ENCODE measurements at places on chromosomes 1 and 21.

DNA sequence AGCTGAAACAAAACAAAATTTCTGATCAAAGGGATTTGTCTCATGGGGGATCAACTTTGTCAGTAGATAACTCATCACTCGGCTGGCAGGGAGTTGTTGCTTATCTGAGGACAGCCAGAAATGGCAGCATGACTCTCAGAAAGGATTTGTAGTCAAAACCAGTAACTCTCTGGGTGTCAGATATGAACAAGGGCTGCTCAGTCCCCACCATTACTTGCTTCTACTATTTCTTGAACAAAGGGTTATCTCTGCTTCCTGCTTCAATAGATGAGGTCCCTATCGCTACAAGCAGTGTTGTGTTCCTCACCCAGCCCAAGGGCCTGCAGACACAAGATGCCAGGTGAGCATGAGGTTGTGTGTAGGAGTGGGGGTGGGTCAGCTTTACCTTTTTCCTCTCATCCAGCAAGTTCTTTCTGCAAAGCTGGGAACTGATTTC, 116.2 kb downstream of the PTBP2 start:
- DNase-seq: no peak

DNA sequence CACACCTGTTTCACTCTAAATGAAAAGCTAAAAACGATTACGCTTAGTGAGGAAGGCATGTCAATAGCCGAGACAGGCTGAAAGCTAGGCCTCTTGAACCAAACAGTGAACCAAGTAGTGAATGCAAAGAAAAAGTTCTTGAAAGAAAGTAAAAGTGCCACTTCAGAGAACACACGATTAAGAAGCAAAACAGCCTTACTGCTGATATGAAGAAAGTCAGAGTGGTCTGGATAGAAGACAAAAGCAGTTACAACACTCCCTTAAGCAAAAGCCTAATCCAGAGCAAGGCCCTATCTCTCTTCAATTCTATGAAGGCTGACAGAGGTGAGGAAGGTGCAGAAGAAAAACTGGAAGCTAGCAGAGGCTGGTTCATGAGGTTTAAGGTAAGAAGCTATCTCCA, 130.7 kb downstream of the SIPA1L2 start:
- no peak for DNase-seq

DNA sequence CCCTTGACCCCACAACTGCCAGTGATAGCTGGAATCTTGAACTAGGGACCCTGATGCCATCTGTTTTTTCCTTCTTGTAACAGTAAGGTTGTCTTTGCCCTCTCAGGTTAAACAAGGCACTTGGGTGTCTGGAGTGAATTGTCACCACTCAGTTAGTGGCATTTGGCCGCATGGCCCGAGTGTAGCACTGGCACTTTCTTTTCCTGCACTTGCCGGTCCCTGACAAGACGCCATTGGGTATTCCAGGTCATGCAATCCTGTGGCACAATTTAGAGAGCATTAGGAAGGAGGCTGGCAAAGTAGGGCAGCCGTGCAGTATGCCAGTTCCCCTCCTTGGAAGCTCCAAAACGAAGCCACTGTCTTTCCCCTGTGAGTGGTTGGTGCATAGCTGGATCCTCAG, 70.8 kb downstream of the MRPS6 start:
- no peak for DNase-seq

DNA sequence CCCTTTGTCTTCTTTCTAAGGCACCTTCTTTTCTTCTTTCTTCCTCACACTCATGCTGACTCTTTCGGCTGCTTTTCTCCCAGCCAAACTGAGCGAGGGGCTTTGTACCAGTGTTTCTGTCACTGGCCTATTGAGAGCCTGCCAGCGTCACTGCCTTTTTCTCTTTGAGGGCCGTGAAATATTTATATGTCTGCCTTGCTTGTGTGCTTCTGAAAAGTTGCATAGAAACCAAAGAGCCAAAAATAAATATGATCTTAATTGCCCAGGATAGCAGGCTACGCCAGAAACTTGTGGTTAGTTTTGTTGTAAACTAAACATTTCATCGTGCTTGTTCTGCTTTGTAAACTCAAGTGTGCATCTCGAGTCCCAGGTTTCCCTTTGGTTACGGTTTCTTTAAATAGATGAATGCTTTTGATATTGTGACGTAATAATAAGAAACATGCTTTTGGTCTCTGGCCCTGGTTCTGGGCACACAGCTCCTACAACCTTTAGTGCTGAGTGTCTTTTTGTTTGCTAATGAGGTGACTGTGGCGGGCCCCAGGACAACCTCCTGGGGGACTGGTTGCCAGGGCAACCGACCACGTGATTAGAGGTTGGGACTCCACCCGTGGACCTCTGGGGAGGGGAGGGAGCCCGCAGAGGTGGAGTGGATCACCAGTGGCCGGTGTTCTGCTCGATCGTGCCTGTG, 10.8 kb downstream of the SLC37A1 start:
- DNase-seq: no peak

GRCh38 chr1:17286646-17287045, 21.4 kb upstream of the PADI4 start:
- DNase-seq: no peak

DNA sequence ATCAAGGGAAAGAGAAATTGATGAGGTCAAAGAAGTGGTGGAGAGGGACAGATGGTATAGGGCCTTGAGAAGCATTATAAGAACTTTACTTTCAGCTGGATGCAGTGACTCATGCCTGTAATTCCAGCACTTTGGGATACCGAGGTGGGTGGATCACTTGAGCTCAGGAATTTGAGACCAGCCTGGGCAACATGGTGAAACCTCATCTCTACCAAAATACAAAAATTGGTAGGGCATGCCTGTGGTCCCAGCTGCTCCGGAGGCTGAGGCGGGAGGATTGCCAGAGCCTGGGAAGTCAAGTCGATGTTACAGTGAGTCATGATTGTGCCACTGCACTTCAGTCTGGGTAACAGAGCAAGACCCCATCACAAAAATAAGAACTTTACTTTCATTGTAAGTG, 5.7 kb downstream of the TMEM50A start:
- peak; percentile 20 for DNase-seq

DNA sequence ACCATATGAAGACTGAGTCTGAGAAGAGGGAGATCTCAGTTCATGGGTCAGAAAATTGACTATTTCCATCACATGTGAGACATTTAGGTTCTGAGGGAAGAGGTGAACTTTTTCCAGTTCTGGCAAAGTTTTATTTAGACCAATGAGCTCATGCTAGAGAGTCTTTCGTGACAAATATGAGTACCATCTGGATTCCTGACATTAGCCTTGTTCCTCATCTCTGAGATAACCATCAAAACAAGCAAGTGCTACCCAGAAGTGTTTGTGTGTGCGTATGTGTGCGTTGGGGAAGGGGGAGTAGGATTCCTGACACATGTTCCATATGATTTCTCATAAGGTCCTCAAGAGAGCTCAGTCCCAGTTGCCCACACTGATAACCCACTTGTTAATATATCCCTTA, 120.6 kb downstream of the FASLG start:
- DNase-seq: no peak

DNA sequence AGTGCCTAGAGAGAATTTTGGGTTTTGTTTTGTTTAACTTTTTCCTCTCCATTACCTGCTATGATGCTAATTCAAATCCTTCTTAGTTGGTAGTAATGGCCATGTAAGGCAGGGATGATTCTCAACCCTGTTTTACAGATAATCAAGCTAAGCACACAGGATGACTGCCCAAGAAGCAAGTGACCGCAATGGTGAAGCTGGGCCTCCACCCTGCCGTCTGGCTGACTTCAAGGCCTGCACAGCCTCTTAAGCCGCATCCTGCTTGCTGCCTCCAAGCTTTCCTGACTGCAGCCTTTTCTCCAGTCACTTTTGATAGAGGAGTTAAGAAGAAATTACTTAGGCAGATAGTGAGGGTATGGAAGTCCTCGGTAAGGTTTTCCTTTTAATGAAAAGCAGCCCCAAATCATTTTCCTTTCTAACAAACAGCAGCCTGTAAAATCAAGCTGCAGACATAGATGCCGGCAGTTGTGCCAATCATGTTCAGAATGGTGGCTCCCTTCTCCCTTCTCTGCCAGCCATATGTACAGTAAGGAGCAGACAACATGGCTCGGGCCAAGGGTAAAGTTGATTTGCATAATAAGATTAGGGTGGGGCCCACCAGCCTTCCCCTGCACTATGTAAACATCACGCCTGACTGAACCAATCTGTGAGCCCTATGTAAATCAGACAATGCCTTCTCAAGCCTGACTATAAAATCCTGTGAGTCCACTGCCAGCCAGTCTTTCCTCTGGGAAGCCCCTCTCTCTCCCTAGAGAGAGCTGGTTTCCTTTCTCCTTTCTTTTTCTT, 8.8 kb upstream of the CTBS start:
- DNase-seq: no peak

DNA sequence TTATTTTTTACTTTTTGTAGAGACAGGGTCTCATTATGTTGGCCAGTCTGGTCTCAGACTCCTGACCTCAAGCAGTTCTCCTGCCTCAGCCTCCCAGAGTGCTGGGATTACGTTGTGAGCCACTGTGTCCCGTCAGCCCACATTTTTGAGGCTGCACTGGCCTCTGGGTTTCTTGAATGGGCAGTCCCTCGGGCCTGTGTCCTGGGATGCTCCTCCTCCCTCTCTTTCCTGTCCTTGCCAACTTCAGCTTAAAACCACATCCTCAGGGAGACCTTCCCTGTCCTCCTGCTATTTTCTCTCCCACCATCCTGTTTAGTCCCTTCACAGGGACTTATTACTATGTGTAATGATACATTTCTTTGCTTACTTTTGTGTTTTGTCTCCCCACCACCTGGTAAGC, 31.4 kb upstream of the LYST start:
- DNase-seq: no peak

DNA sequence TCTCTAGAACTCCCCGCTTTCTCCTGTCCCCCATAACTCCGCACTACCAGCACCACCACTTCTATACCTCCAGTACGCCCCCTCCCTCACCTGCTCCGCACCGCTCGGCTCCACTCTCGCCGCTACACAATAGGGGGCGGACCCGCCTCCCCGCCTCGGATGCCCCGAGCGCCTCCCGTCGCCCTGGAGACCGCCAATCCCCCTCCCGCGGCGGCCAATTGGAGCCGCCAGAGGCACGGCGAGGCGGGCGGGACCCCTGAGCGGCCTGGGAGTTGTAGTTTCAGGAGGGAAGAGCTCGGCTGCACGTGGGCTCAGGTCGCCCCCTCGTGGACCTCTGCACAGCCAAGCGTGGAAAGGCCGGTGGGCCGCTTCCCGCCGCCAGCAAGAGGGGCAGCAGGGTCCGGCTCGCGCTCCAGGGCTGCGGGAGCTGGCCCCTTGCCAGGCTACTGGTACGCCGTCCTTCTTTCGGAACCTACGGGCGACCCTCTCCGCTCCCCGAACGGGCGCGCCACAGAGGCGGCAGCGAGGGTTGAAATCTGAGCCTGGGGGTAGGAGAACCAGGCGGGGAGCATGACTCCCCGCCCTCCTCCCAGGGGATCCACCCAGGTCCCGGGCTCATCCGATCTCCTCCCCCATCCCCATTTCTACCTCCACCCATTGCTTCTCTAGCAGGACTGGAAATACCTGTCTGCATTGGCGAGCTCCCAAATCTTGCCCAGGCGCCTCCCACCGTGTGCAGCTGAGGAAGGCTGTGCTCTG, at the start of gene IGSF9:
Gene IGSF9 (minus strand): TSS at position 131 of the 759 bp plus-strand sequence. CDS start 2,159 bp downstream, outside the sequence.
- DNase-seq: peak; percentile 79

DNA sequence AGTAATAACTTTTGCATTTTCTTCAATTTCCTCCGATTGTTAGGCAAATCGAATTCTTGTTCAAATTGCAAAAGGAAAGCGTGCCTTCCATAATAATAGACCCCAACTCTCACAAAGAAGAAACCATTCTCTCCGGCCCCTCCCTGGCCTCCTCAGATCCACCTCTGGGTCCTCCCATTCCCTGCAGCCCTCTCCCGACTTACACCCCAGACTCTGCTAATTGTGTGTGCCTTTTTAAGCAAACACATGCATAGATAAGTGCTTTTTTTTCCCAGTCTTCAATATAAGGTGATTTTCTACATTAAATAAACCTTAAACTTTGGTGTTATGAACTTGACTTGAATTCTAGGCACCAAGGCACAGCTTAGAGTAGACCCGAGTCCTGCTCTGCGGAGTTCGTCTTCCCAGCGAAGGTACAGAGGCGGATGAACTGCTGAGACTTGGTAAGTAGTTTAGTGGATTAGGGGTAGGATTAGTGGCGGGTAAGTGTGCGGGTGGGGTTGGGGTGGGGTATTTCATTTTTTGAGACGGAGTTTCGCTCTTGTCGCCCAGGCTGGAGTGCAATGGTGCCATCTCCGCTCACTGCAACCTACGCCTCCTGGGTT, 1.5 kb downstream of the L1TD1 start:
- DNase-seq: no peak

DNA sequence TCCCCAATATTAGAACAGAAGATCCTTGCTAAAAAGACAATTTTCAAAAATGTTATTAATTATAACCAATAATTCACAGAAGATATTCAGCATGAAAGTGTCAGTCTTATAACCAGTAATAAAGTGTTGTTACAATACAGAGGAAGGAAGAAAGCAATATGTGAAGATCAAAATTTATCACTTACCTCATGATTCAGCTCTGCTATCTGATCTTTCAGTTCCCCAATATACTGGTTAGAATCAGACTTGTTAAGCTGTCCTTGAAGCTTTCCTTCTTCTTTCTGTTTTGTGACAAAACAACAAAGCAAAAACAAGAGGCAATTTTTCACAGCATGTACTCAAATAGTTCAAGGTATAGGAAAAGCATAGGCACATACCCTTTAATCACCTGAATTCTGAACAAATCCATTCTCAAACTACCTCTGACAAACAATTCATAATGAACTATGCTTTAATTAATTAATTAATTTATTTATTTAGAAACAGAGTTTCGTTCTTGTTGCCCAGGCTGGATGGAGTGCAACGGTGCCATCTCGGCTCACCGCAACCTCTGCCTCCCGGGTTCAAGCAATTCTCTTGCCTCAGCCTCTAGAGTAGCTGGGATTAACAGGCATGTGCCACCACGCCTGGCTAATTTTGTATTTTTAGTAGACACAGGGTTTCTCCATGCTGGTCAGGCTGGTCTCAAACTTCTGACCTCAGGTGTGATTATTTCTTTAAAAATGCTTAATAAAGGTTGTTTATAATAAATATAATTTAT, 76.9 kb upstream of the GFI1 start:
- no peak for DNase-seq

- DNase-seq: no peak
Measured at GRCh38 chr1:46187106-46187869, 10.9 kb downstream of the POMGNT1 start.

- DNase-seq: no peak
Measured at GRCh38 chr1:68782890-68783289, 286.0 kb upstream of the DEPDC1 start.

GRCh38 chr1:167638064-167638463, 8.0 kb downstream of the RCSD1 start:
- no peak for DNase-seq

- no peak for DNase-seq
Measured at GRCh38 chr1:84390226-84390625, 8.1 kb upstream of the DNASE2B start.

GRCh38 chr1:83997631-83998030, 1.3 kb downstream of the TTLL7 start:
- no peak for DNase-seq

All from HTR-8/SVneo (cell line).